ENCODE measurements at places on chromosomes 16 and 17.

GRCh38 chr16:49704586-49705155 lies 151.2 kb downstream of the ZNF423 start:
- no peaks in the 10 kb centered on the region for H3K36me3 ChIP-seq
- DNase-seq, result no peak
- H3K27ac ChIP-seq, result no peak overlapping the region
- no peak overlapping the region for H3K4me3 ChIP-seq
- H3K4me1 ChIP-seq, result peaks cover 27% of the 10 kb centered on the region

DNA sequence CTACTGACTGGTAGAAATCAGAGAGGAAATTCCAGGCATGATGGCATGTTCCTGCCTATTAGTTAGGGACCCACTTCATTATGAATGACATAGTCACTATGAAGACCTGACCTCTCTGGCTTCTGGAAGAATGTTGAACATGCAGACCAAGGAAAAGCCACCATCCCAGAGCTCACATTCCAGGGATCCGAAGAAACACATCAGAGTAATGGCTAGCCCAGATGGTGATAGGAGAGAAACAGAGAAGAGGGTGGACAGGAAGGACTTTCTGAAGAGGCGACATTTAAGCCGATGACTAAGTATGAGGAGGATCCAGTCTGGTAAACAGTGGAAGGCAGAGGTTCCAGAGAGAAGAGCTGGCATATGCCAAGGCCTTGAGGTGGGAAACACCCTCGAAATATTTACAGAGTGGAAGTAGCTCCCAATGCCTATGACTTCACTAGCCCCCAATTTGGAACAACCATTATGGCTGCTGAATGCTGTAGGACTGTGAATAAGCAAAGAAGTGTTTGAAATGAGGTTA lies 216.2 kb downstream of the RBFOX1 start:
- H3K4me3 ChIP-seq, result no peak overlapping the region
- DNase-seq, result no peak
- no peaks in the 10 kb centered on the region for H3K36me3 ChIP-seq
- no peaks in the 10 kb centered on the region for H3K27me3 ChIP-seq
- H3K27ac ChIP-seq, result peak overlapping the region; percentile 30

DNA sequence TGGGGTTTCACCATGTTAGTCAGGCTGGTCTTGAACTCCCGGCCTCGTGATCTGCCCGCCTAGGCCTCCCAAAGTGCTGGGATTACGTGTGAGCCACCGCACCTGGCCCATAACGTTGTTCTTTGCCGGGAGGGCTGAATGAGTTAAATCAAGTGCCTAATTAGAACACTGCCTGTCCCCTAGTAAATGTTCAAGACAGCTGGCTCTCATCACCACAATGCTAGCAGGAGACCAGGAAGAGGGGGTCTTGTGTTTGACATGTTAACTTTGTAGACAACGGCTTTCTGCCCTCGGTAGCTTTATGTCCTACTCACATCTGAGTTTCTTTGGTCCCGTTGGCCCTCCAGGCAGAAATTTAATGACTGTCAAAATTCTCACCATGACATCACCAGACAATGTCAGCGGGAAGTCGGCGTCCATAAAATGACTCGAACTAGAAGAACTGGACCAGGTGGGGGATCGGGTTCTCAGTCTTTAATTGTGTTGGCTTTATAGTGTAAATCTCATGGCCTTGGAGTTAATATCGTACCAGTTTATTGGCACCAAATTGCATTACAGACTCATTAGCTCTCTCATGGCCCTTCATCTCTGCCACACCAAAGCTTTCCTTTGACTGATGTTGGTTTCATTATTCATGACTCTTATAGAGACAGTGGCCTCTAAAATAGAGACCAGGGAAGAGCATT lies 11.4 kb upstream of the ITPRIPL2 start:
- no peaks in the 10 kb centered on the region for H3K27me3 ChIP-seq
- H3K36me3 ChIP-seq, result no peaks in the 10 kb centered on the region
- no peak for DNase-seq
- H3K4me1 ChIP-seq, result no peaks in the 10 kb centered on the region
- H3K4me3 ChIP-seq, result no peak overlapping the region
- no peak overlapping the region for H3K27ac ChIP-seq

- H3K4me3 ChIP-seq, result no peak overlapping the region
- no peak for DNase-seq
- H3K36me3 ChIP-seq, result no peaks in the 10 kb centered on the region
- H3K27ac ChIP-seq, result no peak overlapping the region
These were observed 23.9 kb upstream of the CAPNS2 start for GRCh38 chr16:55542459-55543082.

DNA sequence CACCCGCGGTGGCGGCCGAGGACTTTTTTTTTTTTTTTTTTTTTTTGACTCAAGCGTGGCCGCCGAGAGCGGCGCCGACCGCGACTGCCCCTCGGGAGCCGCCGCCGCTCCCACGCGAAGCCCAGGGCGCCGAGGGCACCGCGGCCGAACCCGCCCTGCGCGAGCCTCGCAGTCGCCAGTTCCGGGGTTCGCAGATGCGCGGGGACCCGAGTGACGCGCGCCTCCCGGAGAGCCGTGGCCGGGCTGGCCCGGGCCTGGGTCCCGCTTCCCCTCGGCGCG lies 1.1 kb downstream of the METRNL start:
- peak overlapping the region; percentile 71 for H3K4me3 ChIP-seq
- no peaks in the 10 kb centered on the region for H3K36me3 ChIP-seq
- no peak for DNase-seq
- H3K27me3 ChIP-seq, result peaks cover 14% of the 10 kb centered on the region
- peaks cover 7% of the 10 kb centered on the region for H3K4me1 ChIP-seq

DNA sequence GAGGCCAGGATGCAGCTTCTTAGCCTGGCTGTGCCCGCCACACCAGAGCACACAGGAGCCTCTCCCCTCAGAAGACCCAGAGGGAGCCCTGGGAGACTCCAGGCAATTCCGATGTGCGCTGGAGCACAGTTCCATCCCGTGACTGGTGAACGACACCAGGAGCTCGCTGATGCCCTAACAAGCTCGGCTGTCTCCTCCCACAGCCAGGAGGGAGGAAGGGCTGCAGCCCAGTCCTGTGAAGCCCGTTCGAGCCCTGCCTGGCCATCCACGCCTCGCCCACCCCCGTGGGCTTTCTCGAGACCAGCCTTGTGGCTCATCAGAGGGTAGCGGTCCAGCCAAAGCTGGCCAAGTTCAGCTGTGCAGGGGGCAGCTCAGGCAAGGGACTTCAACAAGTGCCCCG lies 21.8 kb upstream of the RASD1 start:
- H3K27ac ChIP-seq, result no peak overlapping the region
- no peaks in the 10 kb centered on the region for H3K4me1 ChIP-seq
- H3K4me3 ChIP-seq, result no peak overlapping the region
- DNase-seq, result peak; percentile 37
- no peaks in the 10 kb centered on the region for H3K36me3 ChIP-seq

DNA sequence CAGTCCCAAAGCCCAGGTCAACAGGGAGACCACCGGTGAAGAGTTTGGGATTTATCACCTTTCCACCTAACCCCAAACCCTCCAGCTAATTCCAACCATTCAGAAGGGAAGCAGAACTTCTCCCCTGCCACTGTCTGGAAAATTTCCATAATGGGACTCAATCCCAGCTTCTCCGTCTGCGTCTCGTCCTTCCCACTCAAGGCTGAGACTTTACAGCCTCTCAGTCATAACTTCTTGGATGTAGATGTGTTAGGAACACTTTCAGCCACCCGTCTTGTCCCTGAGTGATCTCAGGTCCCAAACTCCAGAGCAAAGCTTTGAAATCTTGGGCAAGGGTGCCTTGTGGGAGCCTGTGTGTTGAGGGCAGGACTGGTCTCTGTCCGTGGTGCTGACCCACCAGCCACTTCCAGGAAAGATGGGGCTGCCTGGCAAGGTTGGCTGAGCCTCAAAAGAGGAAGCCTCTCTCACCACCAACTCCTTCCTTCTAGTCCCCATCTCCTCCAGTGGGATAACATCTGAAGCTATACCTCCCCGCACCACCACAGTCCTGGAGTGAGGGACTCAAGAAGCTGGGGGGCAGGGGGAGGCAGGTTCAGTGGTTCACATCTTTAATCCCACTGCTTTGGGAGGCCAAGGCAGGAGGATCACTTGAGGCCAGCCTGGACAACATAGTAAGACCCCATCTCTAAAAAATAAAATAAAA lies 9.3 kb downstream of the GAS2L2 start:
- no peak overlapping the region for H3K27ac ChIP-seq
- H3K4me3 ChIP-seq, result no peak overlapping the region
- no peak for DNase-seq
- no peaks in the 10 kb centered on the region for H3K27me3 ChIP-seq

DNA sequence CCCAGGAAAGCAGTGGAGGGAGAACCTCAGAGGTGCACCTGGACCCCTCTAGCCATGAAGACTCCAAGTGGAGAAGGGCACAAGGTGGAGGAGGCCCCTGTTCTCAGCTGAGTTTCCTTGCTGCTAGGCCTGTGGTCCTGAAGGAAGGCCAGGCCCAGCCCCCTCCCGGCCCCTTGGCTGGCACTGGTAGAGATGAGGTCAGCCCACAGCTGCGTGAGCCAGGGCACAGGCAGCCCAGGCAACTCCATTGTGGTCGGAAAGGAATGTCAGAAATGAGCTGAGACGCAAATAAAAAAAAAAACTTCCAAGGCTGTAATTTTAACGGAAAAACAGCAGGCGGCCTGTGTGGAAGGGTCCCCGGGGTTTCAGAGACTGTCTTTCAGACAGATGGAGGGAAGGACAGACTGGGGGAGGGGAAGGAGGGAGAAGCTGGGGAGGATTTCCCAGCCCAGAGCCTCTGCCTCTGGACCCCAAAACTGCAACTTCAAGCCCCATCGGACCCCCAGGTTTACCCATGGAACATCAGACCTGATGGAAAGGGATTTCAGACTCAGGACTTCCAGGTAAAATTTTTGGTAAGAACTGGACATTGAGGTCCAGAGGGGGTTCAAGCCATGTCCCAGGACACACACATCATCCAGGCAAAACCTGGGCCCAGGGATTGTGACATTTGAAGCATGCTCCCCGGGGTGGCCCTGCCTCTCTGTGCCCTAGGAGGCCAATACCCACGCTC lies 25.6 kb upstream of the MRPS23 start:
- H3K4me1 ChIP-seq, result peaks cover 79% of the 10 kb centered on the region
- H3K4me3 ChIP-seq, result peak overlapping the region; percentile 39
- DNase-seq, result peak; percentile 91
- peak overlapping the region; percentile 84 for H3K27ac ChIP-seq

- H3K27ac ChIP-seq, result no peak overlapping the region
- no peaks in the 10 kb centered on the region for H3K36me3 ChIP-seq
- H3K4me3 ChIP-seq, result no peak overlapping the region
- H3K27me3 ChIP-seq, result no peaks in the 10 kb centered on the region
- H3K4me1 ChIP-seq, result no peaks in the 10 kb centered on the region
- no peak for DNase-seq
These were observed 137.9 kb downstream of the CDH11 start for GRCh38 chr16:64983963-64984362.

DNA sequence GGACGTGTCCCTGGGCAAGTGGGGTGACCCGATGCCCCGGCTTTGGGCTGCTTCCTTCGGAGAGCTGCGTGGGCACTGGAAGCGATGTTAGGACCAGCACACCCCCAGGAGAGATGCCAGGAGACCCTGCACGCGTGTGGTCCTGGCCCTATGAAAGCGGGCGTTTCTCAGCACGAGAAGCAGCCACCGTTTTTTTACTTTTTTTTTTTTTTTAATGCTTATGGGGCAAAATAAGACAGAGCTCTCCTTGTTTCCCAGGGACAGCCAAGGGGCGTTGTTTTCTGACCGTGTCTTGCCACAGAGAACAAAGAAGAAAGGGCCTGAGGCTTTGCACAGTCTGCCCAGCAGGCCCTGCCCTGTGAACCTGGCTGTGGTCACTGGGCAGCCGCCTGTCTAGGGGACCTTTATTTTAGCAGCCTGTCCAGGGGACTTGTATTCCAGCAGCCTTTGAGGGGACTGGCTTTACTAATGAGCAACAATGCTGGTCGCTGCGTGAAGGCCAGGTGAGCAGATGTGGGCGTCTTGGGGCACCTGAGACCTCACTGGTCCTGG lies 996 bp downstream of the SLC25A10 start:
- no peak overlapping the region for H3K27ac ChIP-seq
- H3K27me3 ChIP-seq, result no peaks in the 10 kb centered on the region
- H3K4me1 ChIP-seq, result peaks cover 26% of the 10 kb centered on the region
- H3K36me3 ChIP-seq, result no peaks in the 10 kb centered on the region
- DNase-seq, result no peak
- peak overlapping the region; percentile 73 for H3K4me3 ChIP-seq

- H3K27ac ChIP-seq, result no peak overlapping the region
- no peaks in the 10 kb centered on the region for H3K4me1 ChIP-seq
- no peak overlapping the region for H3K4me3 ChIP-seq
- H3K36me3 ChIP-seq, result peaks cover 100% of the 10 kb centered on the region
- H3K27me3 ChIP-seq, result no peaks in the 10 kb centered on the region
These were observed 50.1 kb downstream of the RHOT1 start for GRCh38 chr17:32192379-32192778.

DNA sequence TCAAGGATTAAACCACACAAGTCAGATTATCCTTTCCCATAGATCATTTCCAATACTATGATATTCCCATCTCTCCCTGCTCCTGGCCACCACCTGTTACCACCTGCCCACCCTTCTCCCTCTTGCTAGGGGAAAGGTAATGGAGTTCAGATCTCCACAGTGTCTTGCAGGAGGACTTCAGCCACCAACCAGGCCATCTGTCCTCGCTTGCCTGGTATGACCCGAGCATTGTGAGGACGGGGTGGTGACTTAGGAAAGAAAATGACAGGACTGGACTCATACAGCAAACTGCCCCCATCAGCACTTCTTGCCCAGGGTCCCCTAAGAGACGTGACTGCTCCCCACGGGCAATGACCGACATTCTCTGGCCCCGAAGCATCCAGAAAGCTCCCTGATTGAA lies 10.8 kb downstream of the FKBP10 start:
- H3K27me3 ChIP-seq, result no peaks in the 10 kb centered on the region
- H3K4me1 ChIP-seq, result no peaks in the 10 kb centered on the region
- no peak for DNase-seq
- no peak overlapping the region for H3K27ac ChIP-seq
- H3K4me3 ChIP-seq, result no peak overlapping the region
